ENCODE measurements at places on chromosomes 1 and 21. TPM values are rescaled to one million over a fixed set of nuclear protein-coding genes. Genes with fewer than 3 reads are reported as not detected.

Gene RGS18
- not detected for total RNA-seq

Gene SH2D2A
- total RNA-seq = 1.2 TPM

Gene NUF2
- 134 TPM for total RNA-seq

DNA sequence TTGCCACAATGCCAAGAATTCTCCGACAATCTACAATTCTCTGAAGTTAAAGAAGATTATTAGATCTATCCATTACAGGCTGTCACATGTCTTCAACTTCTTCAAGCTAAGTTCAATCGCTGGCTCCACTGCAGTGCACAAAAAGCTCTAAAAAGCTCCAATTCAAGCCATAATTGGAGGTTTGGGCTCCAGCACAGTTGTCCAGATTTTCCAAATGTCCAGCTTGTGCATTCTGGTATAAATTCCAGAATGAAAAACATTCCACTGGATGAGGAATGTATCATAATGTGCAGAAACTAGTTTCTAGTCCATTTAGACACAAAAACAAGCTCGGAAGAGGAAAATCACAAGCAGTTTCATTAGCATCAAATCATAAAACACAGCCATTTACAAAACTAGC, 138.6 kb downstream of the NRIP1 start:
- DNase-seq = no peak
- H3K4me1 ChIP-seq = no peaks in the 10 kb centered on the region
- H3K4me3 ChIP-seq = no peak overlapping the region

DNA sequence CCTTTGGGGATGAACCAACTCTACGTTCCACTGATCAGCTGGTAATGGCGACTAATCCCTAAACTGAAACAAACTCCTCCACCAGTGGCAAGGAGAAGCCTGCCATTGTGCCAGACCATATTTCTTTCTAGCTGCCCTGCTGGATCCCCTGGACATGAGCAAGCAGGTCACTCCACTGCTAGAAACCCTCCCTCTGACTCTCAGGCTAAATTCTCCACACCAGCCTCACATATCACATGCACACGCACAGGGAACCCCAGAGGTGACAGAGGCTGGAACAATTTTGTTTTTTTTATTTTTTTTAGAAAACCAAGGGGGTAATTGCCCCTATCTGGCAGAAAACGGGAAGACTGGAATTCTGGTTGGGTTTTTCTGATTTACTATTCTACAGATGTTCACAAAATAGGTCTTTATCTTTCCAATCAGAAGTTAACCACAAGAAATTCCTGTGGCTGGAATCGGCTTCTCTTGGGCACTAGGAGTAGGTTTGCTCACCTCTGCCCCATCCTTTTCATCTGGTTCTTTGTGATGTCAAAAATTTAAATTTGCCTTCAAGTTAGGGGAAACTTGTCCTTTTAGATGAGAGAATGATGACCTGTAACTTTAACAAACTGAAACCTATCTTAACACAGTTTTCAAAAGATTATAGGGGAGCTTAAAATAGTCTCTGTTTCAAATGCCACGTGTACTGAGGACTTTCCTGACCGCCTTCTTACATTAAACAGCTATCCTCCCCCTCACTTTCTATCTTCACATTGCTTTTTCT, 258.1 kb downstream of the SDCCAG8 start:
- H3K27me3 ChIP-seq = no peaks in the 10 kb centered on the region
- DNase-seq = no peak
- H3K4me1 ChIP-seq = peaks cover 8% of the 10 kb centered on the region
- H3K27ac ChIP-seq = no peak overlapping the region

- H3K27ac ChIP-seq = no peak overlapping the region
- no peaks in the 10 kb centered on the region for H3K36me3 ChIP-seq
- no peak for DNase-seq
- no peaks in the 10 kb centered on the region for H3K4me1 ChIP-seq
These were observed 14.2 kb upstream of the HEATR1 start for GRCh38 chr1:236618507-236618906.

- peak; percentile 81 for DNase-seq
- H3K27ac ChIP-seq = no peak overlapping the region
- H3K27me3 ChIP-seq = no peaks in the 10 kb centered on the region
- no peak overlapping the region for H3K4me3 ChIP-seq
- H3K4me1 ChIP-seq = peaks cover 13% of the 10 kb centered on the region
- no peaks in the 10 kb centered on the region for H3K36me3 ChIP-seq
These were observed 64.6 kb downstream of the UBIAD1 start for GRCh38 chr1:11337580-11338073.

- no peak for DNase-seq
- no peak overlapping the region for H3K4me3 ChIP-seq
- H3K27me3 ChIP-seq = peaks cover 11% of the 10 kb centered on the region
These were observed 167.7 kb upstream of the TNR start for GRCh38 chr1:175911138-175911537.

DNA sequence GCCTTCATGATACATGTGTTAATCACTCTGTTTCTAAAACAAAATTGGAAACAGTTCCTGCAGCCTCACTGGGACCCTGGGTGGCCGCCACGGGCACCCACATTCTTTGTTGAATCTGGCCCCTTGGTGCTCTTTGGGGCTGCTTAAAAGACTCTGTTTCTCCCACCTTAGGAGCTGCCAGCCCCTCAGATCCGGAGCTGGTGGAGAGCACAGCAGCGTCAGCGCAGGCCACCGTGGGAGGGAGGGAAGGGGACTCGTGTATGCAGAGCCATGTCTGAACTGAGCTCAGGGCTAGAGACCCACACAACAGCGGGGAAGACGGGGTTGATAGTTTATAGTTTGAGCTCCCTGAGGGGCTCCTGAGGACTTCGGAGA, 121.2 kb downstream of the CNIH3 start:
- no peak overlapping the region for H3K4me3 ChIP-seq
- no peak for DNase-seq
- H3K36me3 ChIP-seq = no peaks in the 10 kb centered on the region
- H3K27me3 ChIP-seq = no peaks in the 10 kb centered on the region

DNA sequence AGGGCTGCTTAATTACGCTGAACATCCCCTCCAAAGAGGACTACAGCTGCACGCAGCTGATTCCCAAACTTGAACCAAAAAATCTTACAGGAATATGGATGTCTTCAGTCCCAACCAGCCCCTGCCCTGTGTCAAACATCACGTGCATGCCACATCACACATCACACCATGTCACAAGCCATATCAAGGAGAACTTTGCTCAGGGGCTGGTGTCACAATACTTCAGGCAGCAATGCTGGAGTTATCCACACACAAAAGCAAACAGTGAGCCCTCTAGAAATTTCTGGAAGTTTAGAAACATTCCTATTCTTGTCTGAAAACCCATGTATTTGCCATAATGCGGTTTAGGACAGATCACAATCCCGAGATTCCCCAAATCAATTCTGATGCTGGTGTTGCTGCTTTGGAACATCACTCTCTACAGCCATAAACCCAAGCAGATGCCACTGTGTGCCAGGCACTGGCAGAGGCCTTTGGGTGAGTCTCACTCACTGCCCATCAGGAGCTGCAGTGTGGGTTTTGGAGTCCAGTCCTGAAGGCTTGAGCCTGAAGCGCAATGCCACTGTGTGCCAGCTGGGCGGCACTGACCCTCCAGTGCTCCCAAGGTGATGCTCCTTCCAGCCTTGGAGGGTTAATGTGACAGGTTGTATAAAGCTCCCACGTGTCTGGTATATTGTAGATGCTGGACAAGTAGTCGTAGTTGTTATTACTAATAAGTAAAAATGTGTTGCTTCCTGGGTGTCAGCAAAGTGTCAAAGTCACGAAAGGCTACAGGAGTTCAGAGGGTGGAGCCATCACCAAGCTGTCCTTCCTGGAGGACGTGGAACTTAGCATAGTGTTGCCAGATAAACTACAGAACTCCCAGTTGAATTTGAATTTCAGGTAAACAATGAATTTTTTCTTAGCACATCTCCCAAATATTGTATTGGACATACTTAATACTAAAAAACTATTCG, 20.1 kb upstream of the EFNA1 start:
- DNase-seq = no peak
- no peaks in the 10 kb centered on the region for H3K4me1 ChIP-seq
- no peak overlapping the region for H3K4me3 ChIP-seq
- H3K36me3 ChIP-seq = no peaks in the 10 kb centered on the region
- H3K27me3 ChIP-seq = peaks cover 15% of the 10 kb centered on the region

DNA sequence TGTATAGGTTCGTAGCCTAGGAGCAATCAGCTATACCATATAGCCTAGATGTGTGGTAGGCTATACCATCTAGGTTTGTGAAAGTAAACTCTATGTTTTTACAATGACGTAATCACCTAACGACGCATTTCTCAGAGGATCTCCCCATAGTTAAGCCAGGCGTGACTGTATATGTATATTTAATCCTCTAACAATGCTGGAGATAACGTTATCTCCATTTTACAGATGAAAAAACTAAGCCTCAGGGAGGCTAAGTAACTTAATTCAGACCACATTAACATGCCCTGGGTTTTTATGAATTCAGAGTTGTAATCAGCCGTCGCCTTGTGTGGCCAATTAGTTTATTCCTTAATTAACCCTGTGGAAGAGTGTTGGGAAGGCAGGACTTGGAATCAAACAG, 107.7 kb upstream of the PLXNA2 start:
- H3K36me3 ChIP-seq = no peaks in the 10 kb centered on the region
- no peak overlapping the region for H3K4me3 ChIP-seq
- H3K27ac ChIP-seq = no peak overlapping the region
- H3K27me3 ChIP-seq = no peaks in the 10 kb centered on the region
- H3K4me1 ChIP-seq = peaks cover 41% of the 10 kb centered on the region

DNA sequence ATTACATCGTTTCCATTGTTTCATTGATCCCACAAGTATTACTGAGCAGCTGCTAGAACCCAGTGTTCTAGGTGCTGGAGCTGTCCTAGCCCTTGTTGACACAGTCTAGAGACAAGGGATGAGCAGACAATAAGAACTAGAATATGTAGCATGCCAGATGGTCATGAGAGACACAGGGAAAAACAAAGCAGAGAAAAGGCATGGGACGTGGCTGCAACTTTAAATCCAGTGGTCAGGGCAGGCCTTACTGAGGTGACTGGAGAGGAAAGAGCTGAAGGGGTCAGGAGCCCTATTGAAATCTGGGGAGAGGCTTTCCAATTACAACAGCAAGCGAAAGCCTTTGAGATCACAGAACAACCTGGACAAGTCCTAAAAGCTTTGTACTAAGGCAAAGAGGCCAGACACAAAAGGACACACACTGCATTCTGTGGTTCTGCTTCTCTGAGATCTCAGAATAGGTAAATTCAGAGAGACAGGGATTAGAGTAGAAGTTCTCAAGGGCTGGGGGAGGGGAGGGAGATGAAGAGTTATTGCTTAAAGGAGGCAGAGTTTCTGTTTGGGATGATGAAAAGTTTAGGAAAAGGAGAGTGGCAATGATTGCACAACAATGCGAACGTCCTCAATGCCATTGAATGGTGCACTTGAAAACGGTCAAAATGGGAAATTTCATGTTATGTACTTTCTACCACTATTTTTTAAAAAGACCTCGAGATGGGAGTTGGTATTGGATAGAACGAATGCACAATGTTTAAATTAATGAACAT, 467.4 kb upstream of the VAMP3 start:
- H3K4me1 ChIP-seq = peaks cover 24% of the 10 kb centered on the region
- H3K27ac ChIP-seq = no peak overlapping the region
- no peak for DNase-seq
- H3K4me3 ChIP-seq = no peak overlapping the region
- no peaks in the 10 kb centered on the region for H3K36me3 ChIP-seq

DNA sequence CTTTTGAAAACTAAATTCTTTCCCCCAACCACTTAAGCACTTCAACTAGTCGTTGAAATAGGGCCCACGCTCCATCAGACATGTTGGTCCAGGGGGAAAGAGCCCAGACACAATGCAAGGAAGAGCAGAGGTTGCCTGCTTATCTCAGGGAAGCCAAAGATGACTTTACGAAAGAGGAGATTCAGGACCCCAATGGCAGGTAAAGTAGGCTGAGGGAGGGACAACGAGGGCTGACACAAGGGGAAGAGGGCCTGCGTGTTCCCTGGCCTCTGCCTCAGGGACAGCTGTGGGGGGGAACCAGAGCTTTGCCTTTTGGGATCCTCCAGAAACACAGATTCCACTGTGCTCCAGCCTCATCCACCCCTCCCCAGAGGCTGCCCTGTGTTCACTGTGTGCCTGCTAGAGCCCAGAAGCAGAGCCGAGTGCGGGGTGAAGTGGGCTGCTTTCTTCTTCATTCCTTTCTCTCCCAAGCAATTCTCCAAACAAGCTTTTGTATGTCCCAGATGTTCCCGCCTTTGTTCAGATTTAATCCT, 135.5 kb upstream of the GRIK3 start:
- no peaks in the 10 kb centered on the region for H3K27me3 ChIP-seq
- H3K36me3 ChIP-seq = no peaks in the 10 kb centered on the region
- H3K27ac ChIP-seq = no peak overlapping the region

DNA sequence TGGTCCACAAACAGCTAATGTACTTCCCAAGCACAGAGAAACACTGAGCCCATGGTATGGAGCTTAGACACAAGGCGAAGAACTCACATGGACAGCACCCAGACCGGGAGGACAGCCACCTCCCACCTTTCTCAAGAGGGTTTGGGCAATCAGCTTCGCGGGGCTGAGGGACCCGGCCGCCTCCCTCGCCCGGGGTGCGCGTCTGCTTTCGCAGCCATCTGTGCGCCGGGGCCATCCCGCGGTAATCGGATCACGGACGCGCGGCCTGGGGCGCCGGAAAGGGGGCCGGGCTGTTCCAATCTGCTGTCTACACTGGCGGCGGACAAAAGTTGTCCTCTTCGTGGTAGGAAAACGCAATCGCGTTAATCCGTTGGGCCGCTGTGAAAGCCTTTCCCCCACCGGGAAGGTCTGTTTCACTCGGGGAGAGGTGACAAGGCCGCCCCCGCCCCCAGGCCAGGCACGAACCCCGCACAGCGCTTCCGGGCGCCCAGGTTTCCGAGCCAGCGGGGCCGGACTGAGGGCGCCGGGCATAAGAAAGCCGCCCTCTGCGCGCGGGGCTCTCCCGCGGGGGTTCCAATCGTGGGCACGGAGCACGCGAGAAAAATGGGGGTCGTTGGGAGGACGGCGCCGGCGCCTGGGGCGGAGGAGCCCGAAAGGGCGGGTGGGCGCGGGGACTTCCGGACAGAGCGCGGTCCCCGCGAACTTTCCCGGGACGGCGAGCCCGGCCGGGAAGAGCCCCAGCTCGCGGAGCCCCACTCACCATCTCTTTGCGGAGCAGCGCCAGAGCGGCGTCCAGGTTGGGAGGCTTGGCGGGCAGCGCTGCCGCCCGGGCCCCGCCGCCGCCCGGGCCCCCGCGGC, 664 bp downstream of the FAM89A start:
- H3K4me3 ChIP-seq = peak overlapping the region; percentile 81
- no peak overlapping the region for H3K27ac ChIP-seq
- no peaks in the 10 kb centered on the region for H3K36me3 ChIP-seq
- peaks cover 3% of the 10 kb centered on the region for H3K4me1 ChIP-seq
- peaks cover 98% of the 10 kb centered on the region for H3K27me3 ChIP-seq
- peak; percentile 75 for DNase-seq

DNA sequence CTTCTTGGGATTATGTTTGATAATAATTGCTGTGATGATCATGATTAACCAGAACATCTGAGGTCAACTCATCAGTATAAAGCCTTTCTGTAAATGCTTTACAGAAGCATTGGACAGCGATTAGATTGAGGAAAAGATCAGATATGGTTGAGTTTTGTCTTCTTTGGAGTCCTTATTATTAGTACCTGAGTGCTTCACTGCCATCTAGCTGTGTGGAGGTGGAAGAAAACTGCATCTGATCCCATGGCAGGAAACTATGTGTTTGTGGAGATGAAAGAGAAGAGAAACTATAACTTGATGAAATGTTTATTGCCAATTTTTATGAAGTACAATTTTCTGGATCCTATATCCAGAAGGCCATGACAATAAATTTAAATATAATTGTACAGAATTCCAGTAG, 11.4 kb downstream of the FLG2 start:
- H3K27me3 ChIP-seq = no peaks in the 10 kb centered on the region
- H3K4me1 ChIP-seq = no peaks in the 10 kb centered on the region
- no peaks in the 10 kb centered on the region for H3K36me3 ChIP-seq
- H3K27ac ChIP-seq = no peak overlapping the region

All from neural progenitor cell (in vitro differentiated cells).